ENCODE measurements at places on chromosomes 4 and X. TPM values are rescaled to one million over a fixed set of nuclear protein-coding genes. Genes with fewer than 3 reads are reported as not detected.

CORIN gene
- not detected for total RNA-seq

TCEANC gene
- total RNA-seq: 5.5 TPM

FGG gene
- not detected for total RNA-seq

ARHGEF38 gene
- total RNA-seq: not detected

NKX3-2 gene
- not detected for total RNA-seq

NAP1L3 gene
- 54.9 TPM for total RNA-seq

COL4A6 gene
- total RNA-seq: 15.2 TPM

POU3F4 gene
- total RNA-seq: 1.1 TPM

RASGEF1B gene
- total RNA-seq: 5.3 TPM

ADGRL3 gene
- total RNA-seq: 15.2 TPM

FGFBP2 gene
- total RNA-seq: 0.93 TPM

UGT8 gene
- 47.1 TPM for total RNA-seq

DNA sequence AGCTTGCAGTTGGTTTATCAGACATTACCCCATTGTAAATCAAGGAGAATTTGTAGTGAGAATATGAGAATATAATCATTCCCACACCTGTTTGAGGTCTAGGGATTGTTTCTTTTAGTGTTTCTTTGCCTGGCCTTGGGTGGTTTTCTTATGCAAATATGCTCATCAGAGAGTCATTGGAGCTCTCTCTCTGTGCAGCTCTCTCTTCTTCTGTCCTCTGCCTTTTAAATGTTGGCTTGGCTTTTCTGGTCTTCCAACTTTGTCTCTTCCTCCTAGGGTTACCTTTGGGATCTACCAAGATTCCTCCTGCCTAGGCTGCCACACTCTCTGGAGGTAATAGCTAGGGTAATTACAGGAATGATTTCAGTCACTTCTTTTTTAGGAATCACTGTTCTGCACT lies 102.3 kb upstream of the ARSJ start:
- DNase-seq: peak; percentile 53
- H3K27me3 ChIP-seq: no peaks in the 10 kb centered on the region
- no peak overlapping the region for H3K27ac ChIP-seq
- no peaks in the 10 kb centered on the region for H3K36me3 ChIP-seq
- H3K4me3 ChIP-seq: no peak overlapping the region

DNA sequence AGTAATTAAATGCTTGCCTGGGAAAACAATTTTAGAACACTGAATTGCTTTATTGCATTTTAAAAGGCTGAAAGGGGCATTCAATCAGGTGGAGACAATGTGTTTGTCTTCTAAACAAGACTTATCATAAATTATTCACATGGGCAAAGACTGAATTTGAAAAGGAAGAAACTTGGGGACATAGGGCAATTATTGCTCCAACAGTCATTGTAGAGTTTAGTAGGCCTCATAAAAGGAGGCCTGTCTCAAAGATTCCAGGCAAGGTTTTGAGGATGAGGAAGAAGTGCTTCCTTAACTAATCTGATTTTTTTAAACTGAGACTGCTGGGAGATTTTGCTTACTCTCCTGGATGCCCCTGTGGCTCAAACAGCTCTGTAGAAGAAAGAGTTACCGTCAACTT lies 174.4 kb upstream of the RPS6KA3 start:
- no peak for DNase-seq
- H3K4me3 ChIP-seq: no peak overlapping the region
- H3K27me3 ChIP-seq: no peaks in the 10 kb centered on the region
- no peak overlapping the region for H3K27ac ChIP-seq
- H3K4me1 ChIP-seq: no peaks in the 10 kb centered on the region

DNA sequence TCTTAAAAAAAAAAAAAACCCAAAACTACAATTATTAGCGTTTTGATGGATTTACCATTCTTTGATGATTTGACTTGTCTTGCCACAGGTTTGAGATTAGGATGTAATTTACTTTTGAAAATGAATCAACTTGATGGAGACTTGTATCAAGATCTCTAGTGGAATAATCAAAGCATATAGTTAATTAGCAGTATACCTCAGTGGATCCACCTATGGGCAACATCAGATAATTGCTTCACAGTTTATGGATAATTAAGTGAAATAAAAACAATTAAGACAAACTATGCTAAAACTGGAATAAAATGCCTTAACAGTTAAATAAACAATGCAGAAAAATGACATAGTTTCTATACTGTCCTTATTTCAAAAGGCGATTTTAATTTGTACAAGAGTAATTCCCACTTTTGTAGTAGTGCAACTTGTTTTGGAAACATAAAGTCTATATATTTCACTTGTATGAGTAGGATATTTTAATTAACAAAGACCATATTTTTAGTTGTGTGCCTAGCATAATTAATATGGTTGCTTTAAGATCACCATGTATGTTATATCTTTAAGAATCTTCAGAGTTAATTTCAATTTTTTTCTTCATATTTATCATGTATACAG lies 4.2 kb downstream of the CPEB2 start:
- H3K4me1 ChIP-seq: peaks cover 51% of the 10 kb centered on the region
- no peak for DNase-seq
- no peak overlapping the region for H3K4me3 ChIP-seq
- H3K27ac ChIP-seq: no peak overlapping the region
- peaks cover 25% of the 10 kb centered on the region for H3K27me3 ChIP-seq

DNA sequence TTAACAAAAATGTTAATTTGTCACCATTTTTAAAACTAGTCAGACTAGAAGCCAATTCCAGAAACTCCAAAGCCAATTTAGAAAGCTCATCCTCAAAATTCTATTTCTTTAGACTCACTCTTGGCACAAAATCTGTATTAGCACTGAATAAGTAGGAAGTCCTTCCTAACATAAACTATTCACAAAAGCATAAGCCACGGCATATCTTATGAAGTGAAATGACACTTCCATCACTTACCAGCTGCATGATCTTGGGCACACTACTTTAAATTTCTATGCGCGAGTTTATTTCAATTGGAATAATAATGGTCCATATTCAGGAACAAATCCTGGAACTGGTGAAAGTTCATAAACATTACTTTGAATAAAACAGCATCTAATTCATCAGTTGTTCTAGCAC lies 1544.0 kb downstream of the TECRL start:
- no peaks in the 10 kb centered on the region for H3K27me3 ChIP-seq
- H3K4me3 ChIP-seq: no peak overlapping the region
- no peak for DNase-seq
- H3K27ac ChIP-seq: no peak overlapping the region
- H3K4me1 ChIP-seq: no peaks in the 10 kb centered on the region

GRCh38 chrX:13081395-13082205 lies 37.2 kb upstream of the FAM9C start:
- H3K36me3 ChIP-seq: no peaks in the 10 kb centered on the region
- H3K4me3 ChIP-seq: no peak overlapping the region
- no peaks in the 10 kb centered on the region for H3K27me3 ChIP-seq
- no peak overlapping the region for H3K27ac ChIP-seq
- DNase-seq: no peak
- peaks cover 7% of the 10 kb centered on the region for H3K4me1 ChIP-seq

- H3K27ac ChIP-seq: no peak overlapping the region
- no peak overlapping the region for H3K4me3 ChIP-seq
- H3K27me3 ChIP-seq: no peaks in the 10 kb centered on the region
- DNase-seq: peak; percentile 10
Measured at GRCh38 chr4:24260923-24261564, 323.3 kb downstream of the DHX15 start.

- H3K4me1 ChIP-seq: no peaks in the 10 kb centered on the region
- no peak overlapping the region for H3K27ac ChIP-seq
- no peaks in the 10 kb centered on the region for H3K36me3 ChIP-seq
- H3K27me3 ChIP-seq: no peaks in the 10 kb centered on the region
- H3K4me3 ChIP-seq: no peak overlapping the region
Measured at GRCh38 chrX:16240231-16240905, 73.1 kb downstream of the MAGEB17 start.

DNA sequence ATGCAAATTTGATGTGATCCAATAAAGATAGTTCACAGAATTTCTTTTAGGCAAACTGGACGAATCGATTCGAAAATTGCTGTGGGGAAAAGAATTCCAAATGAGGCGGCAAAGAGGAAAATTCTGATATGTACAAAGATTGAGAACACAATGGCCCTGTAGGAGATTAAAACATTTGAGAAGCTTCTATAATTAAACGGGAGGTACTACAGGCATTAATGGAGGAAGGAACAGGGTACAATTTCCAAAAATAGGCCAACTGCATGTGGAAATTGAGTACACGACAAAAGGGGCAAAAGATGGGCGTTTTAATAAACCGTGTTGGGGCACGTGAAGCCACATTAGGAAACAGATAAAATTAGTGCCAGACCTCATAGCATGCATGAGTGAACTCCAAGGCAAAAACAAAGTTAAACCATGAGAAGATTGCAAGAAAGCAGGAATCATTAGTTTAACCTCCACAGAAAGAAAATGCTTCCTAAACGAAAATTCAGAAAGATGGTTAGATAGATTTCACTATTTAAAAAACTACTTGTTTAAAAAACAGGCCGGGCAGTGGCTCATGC lies 68.4 kb downstream of the DHRSX start:
- no peak for DNase-seq
- no peak overlapping the region for H3K27ac ChIP-seq
- H3K4me1 ChIP-seq: no peaks in the 10 kb centered on the region
- peaks cover 9% of the 10 kb centered on the region for H3K36me3 ChIP-seq
- H3K27me3 ChIP-seq: no peaks in the 10 kb centered on the region
- H3K4me3 ChIP-seq: no peak overlapping the region

GRCh38 chr4:183627979-183628588 lies 30.9 kb downstream of the RWDD4 start:
- no peaks in the 10 kb centered on the region for H3K4me1 ChIP-seq
- H3K36me3 ChIP-seq: no peaks in the 10 kb centered on the region
- no peak overlapping the region for H3K4me3 ChIP-seq
- no peaks in the 10 kb centered on the region for H3K27me3 ChIP-seq

GRCh38 chr4:3358656-3359055 lies 65.8 kb downstream of the RGS12 start:
- no peak overlapping the region for H3K27ac ChIP-seq
- H3K36me3 ChIP-seq: no peaks in the 10 kb centered on the region
- no peak overlapping the region for H3K4me3 ChIP-seq
- H3K4me1 ChIP-seq: no peaks in the 10 kb centered on the region

DNA sequence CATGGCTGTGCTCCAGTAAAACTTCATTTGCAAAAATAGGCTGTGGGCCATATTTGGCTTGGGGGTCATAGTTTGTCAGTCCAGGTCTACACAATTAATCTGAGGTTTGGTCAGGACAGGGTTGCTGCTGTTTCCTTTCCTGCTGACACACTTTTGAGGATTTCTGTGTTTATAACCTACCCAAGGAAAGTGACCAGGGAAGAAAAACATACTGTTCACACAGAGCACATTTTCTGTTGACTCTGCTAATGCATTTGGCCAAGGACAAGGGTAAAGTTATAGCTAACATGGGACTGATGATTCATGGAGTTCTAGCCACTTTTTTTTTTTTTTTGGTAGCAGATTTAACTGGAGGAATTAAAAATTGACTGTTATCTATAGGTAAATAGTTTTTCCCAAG lies 43.9 kb upstream of the GEMIN8 start:
- H3K4me1 ChIP-seq: no peaks in the 10 kb centered on the region
- no peak overlapping the region for H3K27ac ChIP-seq
- no peaks in the 10 kb centered on the region for H3K36me3 ChIP-seq
- DNase-seq: no peak
- no peak overlapping the region for H3K4me3 ChIP-seq

GRCh38 chrX:21843179-21843578 lies 3.8 kb downstream of the MBTPS2 start:
- peaks cover 4% of the 10 kb centered on the region for H3K4me1 ChIP-seq
- DNase-seq: no peak
- no peaks in the 10 kb centered on the region for H3K36me3 ChIP-seq
- H3K27ac ChIP-seq: no peak overlapping the region

GRCh38 chrX:63673896-63674295 lies 111.1 kb downstream of the ARHGEF9 start:
- no peak overlapping the region for H3K27ac ChIP-seq
- H3K36me3 ChIP-seq: no peaks in the 10 kb centered on the region
- no peaks in the 10 kb centered on the region for H3K4me1 ChIP-seq
- DNase-seq: no peak
- no peaks in the 10 kb centered on the region for H3K27me3 ChIP-seq

- H3K4me3 ChIP-seq: no peak overlapping the region
- H3K27me3 ChIP-seq: no peaks in the 10 kb centered on the region
- no peak overlapping the region for H3K27ac ChIP-seq
Measured at GRCh38 chr4:47752214-47752613, 85.7 kb downstream of the CORIN start.

DNA sequence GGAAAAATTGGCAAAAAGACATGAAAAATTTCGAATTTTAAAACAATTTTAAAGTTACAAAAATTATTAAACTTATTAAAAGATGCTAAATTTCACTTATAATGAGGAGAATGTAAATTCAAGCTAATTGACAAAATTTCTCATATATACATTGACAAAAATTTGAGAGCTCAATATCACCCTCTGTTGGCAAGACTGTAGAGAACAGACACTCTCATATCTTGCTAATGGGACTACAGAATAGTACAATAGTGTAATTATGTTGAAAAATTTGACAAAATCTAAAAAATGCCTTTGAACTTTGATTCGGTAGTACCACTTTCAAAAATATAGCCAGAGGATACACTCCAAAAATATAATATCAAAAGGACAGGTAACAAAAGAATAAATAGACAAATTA lies 29.8 kb downstream of the DCAF8L2 start:
- no peaks in the 10 kb centered on the region for H3K4me1 ChIP-seq
- H3K27me3 ChIP-seq: no peaks in the 10 kb centered on the region
- no peak overlapping the region for H3K27ac ChIP-seq
- H3K36me3 ChIP-seq: no peaks in the 10 kb centered on the region
- peak; percentile 21 for DNase-seq

DNA sequence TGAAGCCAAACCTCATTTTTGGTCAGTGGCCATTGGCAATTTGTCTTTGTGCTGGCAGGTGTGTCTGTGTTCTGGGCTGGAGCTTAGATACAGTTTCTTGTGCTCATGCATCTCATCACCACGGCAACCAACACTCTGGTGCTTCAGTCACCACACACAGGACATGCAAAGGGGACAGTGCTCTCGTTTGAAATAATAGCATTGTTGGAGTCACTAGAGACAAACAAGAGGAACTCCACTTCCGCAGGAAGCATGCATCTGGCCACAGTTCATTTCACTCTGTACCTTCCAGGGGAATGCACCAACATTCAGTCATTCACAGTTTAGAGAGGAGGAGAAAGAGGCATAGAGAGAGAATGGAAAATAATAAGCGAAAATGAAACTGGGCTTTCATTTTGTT lies 267.4 kb downstream of the ANK2 start:
- H3K4me1 ChIP-seq: no peaks in the 10 kb centered on the region
- H3K27ac ChIP-seq: no peak overlapping the region
- no peaks in the 10 kb centered on the region for H3K36me3 ChIP-seq
- H3K27me3 ChIP-seq: no peaks in the 10 kb centered on the region
- DNase-seq: peak; percentile 8
